ENCODE measurements at places on chromosomes 3 and 15.

- no peak for DNase-seq
Measured at GRCh38 chr3:194161131-194162045, 25.4 kb downstream of the HES1 start.

DNA sequence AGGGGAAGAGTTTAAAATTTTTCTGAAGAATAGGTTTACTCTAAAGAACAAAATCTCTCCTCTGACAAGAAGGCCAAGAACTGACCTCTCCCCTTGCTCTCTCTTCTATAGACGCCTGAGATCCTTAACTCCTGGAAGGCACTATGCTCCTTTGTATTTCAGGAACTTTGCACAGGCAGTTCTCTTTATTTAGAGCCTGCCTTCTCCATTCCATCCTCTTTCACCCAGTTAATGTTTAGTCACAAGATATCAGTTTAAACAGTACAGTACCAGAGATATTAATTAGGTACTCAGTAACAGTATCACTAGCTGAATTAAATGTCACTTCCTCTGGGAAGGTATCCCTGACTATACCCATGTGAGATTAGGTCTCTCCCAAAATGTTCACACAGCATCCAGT is 33.5 kb downstream of the HERC1 start:
- DNase-seq: no peak

DNA sequence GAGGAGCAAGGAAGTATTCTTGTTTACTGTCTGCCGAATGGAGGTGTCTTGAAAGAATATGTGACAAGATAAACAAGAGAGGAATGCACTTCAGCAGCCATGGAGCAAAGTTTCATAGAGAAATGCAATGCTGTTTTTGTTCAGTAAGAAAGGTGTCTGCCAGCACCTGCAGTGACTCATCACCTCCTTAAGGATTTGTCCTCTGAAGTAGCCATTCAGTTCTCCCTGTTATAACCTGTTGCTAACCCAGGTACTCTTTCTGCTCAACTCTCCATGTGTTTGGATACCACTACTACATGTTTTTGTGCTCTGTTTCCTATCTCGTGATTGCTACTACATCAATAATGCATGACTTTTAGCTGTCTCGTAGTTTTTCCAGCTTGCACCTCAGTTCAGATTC is 328.9 kb downstream of the CHL1 start:
- DNase-seq: no peak

DNA sequence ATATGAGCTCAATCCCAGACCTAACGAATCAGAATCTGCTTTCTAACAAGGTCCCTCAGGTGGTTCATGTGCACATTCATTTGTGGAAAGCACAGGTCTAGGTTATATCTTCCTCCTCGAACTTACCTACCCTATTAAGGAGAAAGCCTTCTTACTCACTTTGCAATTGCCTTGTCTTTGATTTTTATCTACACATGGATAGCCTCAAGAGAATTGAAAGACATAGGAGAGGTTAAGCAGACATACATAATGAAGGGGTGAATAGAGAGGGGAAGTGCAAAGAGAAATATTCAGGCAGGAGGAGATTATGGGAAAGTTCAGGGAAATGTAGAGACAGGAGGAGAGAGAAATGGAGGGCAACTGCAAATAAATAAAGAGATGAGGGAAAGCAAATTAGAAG is 422.9 kb upstream of the ADAMTS9 start:
- no peak for DNase-seq

- DNase-seq: no peak
Measured at GRCh38 chr3:29686889-29687592, 406.2 kb downstream of the RBMS3 start.

- no peak for DNase-seq
Measured at GRCh38 chr3:116939550-116939949, 230.0 kb downstream of the TUSC7 start.

DNA sequence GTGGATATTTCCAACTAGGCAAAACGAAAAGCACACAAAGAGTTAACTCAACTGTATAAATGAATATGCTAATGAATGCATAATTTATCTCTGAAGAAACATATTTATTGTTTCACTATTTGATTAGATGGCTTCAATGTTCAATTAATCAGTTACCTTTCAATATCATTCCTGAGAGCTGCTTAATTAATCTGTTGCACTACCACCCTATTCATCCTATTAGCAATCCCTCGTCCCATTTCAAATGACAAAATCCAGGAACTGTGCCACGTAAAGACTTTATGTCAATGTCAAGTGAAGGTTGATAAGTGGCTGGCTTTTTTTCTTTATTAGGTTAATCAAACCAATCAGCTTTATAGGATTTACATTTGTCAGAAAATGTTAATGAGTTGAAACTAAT is 82.7 kb downstream of the ALCAM start:
- DNase-seq: no peak

GRCh38 chr15:82647045-82647834 is at the start of gene CPEB1:
TSS of gene CPEB1 (minus strand) at chr15:82647363. CDS start at chr15:82628459, 18,904 bp downstream.
- DNase-seq: peak; percentile 25

DNA sequence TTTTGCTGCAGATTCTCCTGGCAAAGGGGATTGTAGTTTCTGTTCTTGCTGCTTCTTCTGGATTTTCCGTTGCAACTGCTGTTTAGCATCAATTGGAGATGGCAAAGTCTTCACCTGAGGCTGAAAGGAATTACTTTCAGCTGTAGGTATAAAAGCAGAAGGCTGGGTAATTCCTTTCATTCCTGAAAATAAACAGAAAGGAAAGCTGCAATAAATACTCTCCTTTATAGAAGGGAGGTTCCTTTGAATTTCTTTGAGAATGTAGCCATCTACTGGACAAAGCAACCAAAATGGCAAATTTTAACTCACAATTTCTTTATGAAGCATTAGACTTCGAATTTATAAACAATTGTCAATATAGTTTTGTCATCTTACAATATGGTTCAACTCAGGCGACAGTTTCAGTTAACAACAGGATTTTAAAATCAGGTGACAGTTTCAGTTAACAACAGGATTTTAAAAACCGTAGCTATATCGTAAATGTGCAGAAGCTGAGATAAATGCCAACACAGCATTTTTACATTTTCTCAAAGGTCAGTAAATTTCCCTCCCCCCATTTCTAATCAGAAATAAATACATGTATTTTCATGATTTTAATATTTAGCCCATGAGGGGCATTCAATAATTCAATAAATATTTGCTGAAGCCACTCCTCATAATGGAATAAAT is 104.9 kb upstream of the NEDD4 start:
- no peak for DNase-seq

- no peak for DNase-seq
Measured at GRCh38 chr15:68986322-68986721, 28.2 kb upstream of the NOX5 start.

- DNase-seq: no peak
Measured at GRCh38 chr3:31064021-31064420, 169.6 kb upstream of the GADL1 start.

- no peak for DNase-seq
Measured at GRCh38 chr3:114830652-114831051, 316.4 kb downstream of the ZBTB20 start.

DNA sequence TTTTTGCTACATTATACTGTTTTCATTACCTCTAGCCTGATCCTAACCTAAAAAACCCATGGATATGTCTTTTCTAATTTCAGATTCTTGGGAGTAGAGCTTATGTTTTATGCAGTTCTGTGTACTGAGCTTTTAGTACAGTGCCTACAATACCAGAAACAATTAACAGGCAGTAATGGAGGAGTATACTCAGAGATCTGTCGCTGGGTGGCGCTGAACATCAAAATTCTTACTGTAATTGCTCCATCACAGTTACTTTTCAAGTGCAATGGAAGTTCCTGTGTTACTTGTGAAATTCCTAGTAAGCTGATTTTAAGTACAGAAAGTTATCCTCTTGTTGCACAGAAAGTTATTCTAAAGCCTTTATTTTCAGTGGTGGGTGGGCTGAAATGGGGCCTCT is 66.9 kb downstream of the RNF13 start:
- DNase-seq: no peak

- DNase-seq: no peak
Measured at GRCh38 chr3:52857864-52858263, 23.0 kb upstream of the MUSTN1 start.

GRCh38 chr3:72488738-72489035 is 359.6 kb downstream of the SHQ1 start:
- no peak for DNase-seq

- no peak for DNase-seq
Measured at GRCh38 chr3:48118322-48118721, 69.9 kb downstream of the CDC25A start.

GRCh38 chr3:1578124-1578806 is 485.4 kb downstream of the CNTN6 start:
- DNase-seq: no peak

DNA sequence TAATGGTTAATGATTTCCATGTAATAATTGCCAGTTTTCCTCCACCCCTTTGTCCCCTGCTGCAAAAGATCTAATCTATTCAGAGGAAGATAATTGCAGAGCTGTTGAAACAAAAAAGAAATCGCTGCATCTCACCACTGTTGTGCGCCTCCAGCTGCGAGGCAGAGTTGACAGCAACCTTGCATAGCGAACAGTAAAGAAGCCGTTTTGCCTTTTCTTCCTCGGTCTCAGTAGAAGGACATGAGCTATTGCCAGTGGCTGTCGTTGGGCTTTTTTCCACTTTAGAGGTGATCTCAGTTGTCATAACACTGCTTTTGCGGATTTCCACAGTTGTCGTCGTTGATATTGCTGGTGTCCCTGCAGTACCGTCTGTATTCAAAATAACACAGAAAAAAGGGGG is 314.2 kb downstream of the ZNF385D start:
- no peak for DNase-seq

- DNase-seq: no peak
Measured at GRCh38 chr3:9105421-9105820, 142.1 kb upstream of the RAD18 start.

GRCh38 chr3:99626417-99626788 is 12.0 kb upstream of the COL8A1 start:
- DNase-seq: no peak

DNA sequence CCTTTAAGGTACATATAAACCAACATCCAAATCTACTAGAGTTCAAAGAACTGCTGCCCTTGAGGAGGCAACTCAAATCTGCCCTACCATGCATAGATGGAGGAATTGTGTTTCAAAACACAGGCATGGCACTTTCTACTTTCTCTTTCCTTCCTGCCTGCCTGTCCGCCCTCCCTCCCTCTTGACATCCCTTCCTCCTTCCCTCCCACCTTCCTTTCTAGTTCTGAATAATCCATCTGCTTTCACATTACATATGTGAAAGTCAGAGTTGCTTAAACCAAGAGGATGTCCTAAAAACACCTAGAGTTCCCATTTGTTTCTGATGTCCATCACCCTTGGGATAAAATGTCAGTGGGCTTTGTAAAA is 537.6 kb downstream of the FOXP1 start:
- no peak for DNase-seq

DNA sequence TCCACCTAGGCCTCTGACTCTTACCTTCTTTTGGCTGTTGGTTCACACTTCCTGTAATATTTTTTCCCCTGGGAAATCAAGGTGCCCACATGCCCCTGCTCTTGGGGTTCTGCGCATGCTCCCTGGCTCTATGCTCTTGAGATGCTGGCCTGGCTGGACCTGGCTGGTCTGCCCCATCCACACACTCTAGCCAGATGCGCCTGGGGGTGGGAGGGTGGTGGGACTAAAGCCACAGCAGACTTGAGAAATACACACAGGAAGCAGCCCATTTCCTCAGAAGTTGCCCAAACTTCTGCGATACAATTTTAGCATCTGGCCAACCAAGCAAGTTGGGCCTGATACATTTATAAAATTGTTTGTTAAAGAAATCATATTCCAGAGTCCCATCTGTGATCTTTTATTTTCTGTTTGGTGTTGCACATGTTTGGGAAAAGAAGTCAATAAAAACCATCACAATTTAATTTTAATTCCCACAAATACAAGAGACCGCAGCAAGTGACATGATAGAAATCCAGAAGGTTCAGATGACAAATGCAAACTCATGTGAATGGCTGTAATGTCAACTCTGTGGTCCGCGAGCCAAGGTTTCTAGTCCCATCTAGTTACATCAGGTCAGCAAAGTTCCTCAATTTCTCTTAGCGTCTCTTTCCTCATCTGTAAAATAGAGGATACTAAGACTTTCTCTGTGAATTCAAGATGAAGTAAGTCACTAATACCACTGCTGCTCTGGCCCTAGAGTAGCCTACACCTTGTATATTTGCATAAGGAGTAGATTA is 55.9 kb upstream of the MEF2A start:
- DNase-seq: no peak

DNA sequence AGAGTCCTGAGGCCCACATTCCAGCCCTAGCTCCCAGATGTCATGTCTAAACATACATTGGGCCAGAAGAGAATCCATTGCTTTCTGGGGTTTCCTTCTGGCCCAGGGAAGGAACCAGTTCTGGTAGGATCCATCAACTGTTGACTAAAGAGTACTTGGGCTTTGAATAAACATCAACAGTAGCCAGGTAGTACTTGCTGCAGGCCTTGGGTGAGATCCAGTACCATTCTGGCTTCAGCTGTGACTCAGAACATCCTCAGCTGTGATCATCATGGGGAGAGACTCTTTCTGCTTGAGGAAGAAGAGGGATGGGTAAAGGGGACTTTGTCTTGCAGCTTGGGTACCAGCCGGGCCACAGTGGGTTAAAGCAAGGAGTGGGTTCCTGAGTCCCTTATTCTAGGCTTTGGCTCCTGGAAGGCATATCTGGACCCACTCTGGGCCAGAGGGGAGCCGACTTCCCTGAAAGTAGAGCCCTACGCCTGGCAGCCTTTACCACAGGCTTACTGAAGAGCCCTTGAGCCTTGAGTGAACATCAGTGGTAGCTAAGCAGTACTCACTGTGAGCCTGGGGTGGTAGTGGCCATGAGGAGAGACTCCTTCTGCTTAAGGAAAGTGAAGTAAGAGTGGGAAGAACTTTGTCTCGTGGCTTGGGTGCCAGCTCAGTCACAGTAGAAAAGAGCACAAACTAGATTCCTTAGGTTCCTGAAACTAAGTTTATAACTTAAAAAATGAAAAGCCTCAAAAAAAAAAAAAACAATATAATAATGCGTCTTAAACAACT is 128.3 kb downstream of the GOLIM4 start:
- DNase-seq: no peak

- no peak for DNase-seq
Measured at GRCh38 chr3:69181592-69182211, 59.3 kb upstream of the LMOD3 start.

DNA sequence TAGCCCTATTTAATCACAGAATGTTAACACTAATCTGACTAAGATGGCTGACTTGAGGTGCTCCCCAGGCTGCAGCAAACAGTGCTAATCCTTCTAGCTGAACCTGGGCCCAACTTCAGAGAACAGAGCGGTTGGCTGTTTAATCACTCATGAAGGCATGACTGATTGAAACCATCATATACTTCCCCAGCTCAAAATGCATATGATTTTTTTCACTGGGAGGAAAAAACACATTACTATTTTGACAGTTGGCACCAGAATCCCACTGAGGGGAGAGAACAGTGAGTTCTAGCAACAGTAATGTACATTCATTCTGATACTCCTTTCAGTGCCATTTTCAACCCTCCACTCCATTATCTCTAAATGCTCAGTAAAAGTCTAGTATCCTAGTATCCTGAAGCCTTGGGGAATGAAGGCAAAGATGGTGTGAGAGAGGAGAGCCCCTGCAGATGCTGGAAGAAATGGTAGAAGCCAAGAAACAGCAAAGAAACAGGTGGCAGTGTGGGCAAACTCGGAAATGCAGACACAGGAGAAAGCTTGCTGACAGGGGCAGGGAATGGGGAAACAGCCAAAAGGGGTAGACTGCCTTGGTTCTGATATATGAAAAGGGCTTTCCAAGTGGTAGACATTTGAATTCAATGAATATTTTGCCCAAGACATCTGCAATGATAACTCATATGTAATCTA is 34.4 kb upstream of the CASR start:
- no peak for DNase-seq

GRCh38 chr3:10280177-10280529 is 12.6 kb downstream of the GHRL start:
- DNase-seq: no peak

Data from stimulated activated CD8-positive, alpha-beta memory T cell treated with anti-CD3 and anti-CD28 coated beads, Interleukin-2, amount 100 ng/mL, for 48 hours (primary cell).